Activated naive CD4-positive, alpha-beta T cell treated with Interleukin-2 at 50 U/mL for 16 hours (primary cell): ENCODE measurements at places on chromosomes 16 and 17.

DNA sequence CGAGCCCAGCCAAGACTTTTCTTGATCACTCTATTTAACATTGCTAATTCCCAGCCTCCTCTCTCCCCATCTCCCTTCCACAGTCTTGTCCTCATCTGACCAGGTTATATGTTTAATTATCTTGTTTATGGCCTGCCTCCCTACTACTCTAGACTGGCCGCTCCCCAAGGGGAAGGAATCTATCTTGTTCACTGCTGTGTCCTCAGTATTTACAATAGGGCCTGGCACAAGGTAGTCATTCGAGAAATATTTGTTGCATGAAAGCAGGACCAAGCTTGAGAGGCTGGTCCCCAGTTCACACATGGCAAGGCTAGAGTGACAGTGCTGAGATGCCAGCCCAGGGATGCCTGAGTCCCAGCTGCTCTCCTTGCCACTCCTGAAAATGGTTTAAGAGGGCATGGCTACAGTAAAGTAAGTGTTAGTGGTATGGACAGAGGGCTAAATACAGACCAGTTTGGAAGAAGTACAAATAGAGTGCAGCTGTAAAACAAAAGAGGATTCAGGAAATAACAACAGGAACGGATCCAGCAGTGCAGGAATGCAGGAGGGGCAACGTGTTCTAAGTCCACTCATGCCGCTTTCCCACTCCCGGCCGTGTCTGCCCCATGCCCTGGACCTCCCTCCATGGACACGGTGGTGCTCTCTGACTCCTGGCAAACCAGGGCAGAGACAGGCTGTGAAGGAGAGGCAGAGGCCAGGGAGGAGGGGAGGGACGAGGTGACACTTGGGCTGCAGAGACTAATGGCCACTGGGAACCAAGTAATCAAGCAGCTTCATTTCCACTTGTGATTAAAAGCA is 65.6 kb downstream of the TOM1L2 start:
- DNase-seq = no peak

DNA sequence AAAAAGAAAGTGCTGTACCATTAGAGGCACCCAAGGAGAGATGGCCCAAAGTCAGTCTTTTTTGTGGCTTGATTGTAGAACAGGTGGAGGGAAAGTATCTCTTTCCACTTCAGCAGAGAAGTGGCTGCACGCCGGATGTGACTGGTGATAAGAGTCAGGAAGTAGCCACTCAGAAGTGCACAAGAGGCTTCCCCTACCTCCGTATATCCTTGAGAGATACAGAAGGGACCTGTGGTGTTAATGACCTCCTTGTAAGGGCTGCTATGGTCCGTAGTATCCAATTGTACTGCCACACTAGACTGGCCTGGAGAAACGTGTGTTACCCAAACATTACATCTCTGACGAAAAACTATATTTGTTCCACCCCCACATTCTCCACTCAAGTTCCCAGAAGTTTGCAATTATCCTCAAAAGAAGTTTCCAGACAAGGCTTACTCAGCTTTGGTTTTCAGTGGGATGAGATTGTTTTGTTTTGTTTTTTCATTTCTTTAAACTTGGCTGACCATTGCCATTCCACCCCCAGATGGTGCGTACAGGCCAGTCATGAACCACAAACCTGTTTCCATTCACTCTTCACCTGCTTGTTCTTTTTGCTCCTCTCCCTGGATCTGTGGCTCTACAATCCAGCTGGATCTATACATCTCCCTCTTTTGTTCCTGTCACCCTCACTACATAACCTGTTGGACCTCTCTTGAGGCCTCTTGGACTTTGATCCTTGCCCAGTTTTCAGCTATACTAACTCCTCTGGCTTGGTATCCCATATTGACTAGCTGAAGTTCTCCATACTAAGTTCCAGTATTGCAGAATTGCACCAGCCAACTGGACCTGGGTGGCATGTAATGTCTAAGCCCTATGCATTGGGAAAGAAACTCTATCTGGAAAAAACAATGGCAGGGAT is 20.7 kb upstream of the MED13 start:
- DNase-seq = no peak

GRCh38 chr17:16282522-16282921 is 65.5 kb downstream of the PIGL start:
- DNase-seq = no peak

DNA sequence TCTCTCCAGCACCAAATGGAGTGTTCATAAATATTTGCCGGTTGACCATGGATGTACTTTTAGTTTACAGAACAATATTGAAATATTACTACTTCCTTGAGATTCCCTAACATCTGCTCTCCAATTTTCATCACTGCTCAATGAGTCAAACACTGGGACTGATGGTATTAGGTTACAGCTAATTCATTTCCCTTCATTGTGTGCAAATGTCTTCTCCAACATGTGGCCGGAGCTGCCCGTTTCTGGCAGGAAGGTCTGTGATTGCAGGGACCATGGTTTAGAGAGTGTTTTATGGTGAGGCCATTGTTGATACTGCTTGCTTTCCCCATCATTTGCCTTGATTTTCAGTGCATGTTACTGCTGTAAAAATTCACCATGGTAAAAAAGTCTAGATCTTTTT is 209.3 kb downstream of the HS3ST3B1 start:
- DNase-seq = no peak

DNA sequence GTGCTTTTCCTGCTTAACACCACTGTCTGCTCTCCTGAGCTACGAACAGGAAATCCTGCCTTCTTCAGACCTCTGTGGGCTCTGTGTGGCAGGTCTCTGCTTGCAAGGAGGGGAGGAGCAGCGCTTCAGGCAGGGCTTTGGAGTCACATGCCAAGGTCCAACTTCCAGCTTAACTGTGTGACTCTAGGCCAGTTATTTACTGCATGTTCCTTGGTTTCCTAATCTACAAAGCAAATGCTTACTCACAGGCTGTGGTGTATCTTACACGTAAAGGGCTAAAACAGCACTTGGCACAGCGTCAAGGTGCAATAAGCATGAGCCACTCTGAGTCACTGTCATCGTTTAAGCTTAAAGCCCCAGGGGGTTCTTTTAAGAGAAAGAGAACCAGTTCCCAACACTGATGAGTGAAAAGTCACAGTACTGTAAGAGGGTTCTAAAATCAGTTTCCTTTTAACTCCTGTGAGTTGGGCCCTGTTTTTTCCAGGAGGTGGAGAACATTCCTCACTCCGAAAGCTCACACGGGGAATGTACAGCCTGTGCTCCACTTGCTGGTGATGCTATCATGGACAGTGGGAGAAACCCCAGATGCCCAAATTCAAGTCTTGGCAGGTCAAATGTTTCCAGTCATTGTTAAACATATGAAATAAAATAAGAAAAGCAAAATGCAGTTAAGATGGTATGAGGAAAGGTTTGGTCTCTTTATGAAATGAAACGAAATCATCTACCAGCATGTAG is 54.1 kb upstream of the BCAR1 start:
- peak; percentile 37 for DNase-seq

- DNase-seq = no peak
These were observed 3.0 kb upstream of the PIPOX start for GRCh38 chr17:29039764-29040598.

GRCh38 chr17:79330696-79331095 is 256.1 kb downstream of the ENGASE start:
- DNase-seq = no peak

DNA sequence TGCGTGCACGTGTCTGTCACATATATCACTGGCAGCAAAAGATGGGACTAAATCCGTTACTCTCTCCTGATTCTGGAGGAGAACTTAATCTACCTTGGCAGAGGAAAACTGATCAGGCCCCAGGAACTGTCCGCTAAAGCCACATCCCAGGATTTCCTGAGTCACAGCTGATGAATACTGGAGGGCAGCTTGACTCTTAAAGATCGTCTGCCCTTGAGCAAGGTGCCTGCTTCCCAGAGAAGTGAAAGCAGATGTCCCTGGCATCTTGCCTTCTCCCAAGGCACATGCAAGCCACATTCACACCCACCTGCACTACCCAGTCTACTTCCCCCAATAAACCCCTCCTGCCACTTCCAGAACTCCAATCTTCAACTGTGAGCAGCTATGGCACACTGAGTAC is 99.8 kb downstream of the CPPED1 start:
- no peak for DNase-seq

DNA sequence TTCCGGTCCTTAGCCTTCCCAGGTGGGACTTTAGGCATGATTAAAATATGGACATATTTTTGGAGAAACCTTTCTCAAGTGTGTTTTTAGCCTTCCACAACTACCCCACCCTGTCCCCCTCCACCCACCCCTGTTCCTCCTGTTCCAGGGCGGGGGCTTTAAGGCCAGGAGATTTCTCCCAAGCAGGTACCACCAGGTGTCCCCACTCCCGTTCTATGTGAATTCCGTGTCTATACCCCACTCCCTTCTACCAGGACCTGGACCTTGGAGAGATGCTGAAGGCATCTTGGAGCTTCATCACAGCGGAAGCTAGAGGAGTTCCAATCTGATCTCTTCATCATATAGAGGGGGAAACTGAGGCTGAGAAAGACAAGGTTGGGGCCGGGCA is 9.7 kb downstream of the CA4 start:
- no peak for DNase-seq

GRCh38 chr17:77549726-77550366 is 408.7 kb upstream of the TNRC6C start:
- no peak for DNase-seq

DNA sequence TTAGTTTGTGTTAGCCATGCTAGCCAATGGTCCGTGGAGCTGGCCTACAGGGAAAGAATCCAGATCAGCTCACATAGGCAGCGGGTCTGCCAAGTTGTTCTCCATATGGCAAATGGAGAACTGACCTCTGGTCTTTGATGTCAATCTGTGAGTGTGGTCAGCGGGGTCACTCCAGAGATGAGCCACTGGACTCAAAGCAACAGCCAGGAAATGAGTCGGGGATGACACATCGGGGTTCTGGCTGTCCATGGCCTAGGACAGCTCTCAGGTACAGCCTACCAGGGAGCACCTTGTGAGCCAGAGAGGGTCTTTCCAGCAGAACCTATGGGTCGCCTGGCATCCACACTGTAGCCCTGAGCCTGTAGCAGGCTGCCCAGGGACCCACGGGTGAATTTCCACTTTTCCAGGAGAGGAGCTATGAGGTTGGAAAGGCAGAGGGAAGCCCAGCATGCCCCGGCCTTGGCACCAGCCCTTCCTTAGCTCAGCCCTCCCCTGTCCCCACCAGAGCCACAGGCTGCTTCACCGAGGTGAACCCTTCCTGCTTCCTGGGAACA is 203.0 kb upstream of the TNRC6C start:
- no peak for DNase-seq
